ENCODE measurements at places on chromosomes 1 and 21.

DNA sequence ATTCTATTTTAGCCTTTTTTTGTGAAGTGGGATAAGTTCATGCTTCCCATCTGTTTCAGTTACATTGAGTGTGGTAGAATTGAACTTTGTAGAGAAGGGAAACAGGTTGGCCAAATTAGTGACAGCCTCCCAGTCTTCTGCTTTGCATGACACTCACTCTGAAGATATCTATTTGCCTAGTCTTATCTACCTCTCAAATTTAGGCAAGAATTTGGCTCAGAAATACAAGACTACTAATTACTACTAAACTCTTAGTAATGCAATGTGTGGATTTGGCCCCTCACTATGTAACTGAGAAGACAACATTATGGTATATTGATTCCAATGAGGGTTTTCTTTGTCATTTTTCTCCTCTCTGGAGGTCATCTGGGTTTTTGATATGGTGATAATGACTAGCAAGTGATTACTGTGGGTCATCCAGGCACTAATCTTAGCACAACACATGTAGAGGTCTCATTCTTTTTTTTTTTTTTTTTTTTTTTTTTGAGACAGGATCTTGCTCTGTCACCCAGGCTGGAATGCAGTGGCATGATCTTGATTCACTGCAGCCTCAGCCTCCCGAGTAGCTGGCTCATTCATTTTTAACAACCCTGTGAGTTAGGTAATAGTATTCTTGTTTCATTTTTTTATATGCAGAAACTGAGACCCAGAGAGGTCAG is 6.3 kb downstream of the FAM20B start:
- peak; percentile 71 for DNase-seq

DNA sequence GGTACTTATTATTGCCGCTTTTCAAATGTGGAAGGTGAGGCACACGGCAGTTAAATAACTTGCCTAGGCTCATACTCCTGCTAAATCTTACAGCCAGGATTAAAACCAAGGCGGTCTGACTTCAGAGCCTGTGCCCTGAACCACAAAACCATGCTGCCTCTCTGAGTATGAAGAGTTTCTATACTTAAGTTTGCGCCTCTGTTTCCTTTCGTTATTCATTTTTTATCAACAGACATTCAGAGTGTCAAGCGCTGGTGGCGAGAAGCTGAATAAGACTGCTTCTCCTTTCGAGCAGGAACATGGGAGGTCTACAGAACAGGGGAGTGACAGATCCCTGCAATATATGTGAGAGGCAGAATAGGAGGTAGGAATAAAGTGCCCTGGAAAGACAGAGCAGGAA is 96.0 kb upstream of the DUSP10 start:
- no peak for DNase-seq

DNA sequence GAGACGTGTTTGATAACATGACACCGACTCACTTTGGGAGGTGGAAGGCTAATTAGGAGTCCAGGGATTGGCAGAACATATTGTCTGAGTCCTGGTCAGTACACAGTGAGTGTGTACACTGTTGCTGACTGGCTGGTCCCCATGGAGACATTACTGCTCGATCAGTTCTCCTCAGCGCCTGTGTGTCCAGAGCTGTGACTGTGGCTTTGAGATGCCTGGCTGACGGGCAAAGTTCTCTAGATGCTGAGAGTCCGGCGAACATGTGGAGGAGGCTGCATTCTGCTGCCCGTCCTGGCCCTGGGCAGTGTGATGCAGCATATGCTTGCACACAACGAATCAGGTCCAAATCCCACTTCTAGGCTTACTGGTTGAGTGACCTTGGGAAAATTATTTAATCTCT is 280.1 kb upstream of the ST6GALNAC5 start:
- no peak for DNase-seq

DNA sequence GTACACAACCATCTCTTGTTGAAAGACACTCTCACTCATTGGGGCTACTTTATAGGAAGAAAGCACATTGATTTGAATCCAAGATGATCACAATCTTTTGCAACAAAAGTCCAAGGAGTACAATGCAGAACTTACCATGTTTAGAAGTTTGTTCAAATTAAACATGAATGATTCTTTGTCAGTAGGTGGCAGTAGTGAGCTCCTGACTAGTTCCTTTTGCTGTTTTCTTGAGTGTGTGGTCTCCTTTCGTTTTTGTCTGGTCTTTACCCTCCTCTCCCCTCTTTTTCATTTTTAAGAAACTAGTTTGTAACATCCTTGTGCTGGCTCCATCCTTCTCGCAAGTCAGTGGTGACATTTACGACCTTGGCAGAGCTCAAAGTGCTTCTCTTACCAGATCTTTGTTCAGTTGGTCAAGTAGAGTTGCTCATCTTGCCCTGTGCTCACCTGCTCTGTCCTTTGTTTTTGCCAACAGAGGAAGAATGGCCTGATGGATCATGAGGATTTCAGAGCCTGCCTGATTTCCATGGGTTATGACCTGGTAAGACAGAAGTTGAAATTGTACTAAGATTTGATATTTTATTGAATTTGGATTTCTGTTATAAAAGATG is 35.7 kb upstream of the MTR start:
- peak; percentile 61 for DNase-seq

GRCh38 chr21:29164323-29164942 is 34.0 kb downstream of the MAP3K7CL start:
- DNase-seq: peak; percentile 89

Data from ELR (cell line).